ENCODE measurements at places on chromosomes 16 and 17. TPM values are rescaled to one million over a fixed set of nuclear protein-coding genes. Genes with fewer than 3 reads are reported as not detected.

DNA sequence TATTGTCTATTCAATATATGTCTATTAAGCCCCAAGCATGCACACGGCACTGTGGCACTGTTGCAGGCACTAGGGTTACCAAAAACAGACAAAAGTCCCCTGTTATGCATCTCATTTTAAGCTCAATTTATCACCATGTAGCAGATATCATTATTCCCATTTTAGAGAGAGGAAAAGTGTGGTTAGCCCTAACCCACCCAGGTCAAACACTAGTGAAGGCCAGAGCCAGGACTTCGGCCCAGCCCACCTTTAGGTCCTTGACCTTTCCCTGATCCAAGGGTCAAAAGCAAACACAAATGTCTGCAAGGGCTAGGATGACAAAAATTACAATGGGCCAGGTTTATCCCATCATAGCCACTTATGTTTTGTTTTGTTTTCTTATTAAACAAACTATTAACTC lies 130.3 kb upstream of the NUDT7 start:
- DNase-seq, result no peak

- no peak for DNase-seq
Measured at GRCh38 chr17:74414510-74414909, 17.4 kb upstream of the GPRC5C start.

The ZNF778 gene
- 11.6 TPM for total RNA-seq

DNA sequence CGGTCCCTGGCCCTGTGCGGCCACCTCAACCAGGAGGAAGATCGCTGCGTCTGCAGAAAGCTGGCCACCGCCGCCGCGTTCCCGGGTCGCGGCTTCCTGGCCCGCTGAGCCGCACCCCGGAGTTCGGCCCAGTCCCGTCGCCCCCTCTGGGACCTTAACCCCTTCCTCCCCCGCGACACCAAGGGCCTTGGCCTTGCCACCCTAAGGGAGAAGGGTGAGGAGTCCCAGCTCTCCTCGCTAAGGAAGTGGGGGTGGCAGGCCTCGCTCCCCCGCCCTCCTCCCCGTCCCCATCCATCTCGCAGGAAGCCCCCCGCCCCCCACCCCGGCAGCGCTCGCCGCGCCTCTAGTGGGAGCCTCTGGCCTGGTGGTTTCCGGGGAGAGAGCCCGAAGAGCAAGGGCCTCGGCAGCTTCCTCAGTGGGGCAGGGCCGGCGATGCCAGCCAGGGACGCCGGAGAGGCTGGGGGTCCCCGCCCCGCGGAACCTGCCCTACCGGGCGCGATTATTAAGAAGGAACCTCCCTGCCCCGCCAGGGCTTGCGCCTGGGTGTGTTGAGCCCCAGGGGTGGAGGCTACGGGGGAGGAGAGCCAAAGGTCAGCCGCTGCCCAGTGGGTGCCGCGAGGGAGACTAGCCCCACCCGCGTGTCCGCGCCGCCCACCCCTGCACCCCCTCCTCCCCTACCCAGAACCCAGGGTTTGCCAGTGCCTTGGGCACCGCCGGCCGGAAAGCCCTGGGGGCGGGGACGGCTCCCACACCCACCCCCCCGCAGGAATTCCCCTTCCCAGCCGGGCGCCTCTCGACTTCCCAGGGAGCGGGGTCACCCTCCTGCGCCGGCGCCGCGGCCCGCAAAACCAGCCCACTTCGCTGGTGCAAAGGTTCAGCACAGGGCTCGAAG lies 6.8 kb downstream of the CBX4 start:
- DNase-seq, result no peak

GRCh38 chr16:5508371-5508770 lies 410.8 kb upstream of the EEF2KMT start:
- no peak for DNase-seq

The OR1E1 gene
- total RNA-seq, result not detected

The CCL15 gene
- total RNA-seq, result not detected

DNA sequence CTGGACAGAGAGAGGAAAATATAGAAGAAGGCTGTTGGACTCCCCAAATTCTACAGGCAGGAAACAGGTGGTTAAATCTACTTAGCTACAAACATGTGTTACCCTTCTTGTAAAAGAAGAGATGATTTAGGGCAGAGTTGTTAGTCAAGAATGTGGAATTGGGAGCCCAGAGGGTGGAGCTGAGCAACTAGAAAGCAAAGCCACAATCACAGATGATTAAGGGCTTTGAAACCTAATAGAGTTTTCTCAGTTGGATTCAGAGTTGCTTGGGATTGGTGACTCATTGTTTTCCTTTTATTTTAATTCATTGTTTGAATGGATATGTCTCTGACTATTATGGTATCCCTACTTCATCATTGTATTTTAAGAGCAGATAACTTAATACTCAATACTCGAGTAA lies 6.2 kb downstream of the ACSM5 start:
- DNase-seq, result no peak

DNA sequence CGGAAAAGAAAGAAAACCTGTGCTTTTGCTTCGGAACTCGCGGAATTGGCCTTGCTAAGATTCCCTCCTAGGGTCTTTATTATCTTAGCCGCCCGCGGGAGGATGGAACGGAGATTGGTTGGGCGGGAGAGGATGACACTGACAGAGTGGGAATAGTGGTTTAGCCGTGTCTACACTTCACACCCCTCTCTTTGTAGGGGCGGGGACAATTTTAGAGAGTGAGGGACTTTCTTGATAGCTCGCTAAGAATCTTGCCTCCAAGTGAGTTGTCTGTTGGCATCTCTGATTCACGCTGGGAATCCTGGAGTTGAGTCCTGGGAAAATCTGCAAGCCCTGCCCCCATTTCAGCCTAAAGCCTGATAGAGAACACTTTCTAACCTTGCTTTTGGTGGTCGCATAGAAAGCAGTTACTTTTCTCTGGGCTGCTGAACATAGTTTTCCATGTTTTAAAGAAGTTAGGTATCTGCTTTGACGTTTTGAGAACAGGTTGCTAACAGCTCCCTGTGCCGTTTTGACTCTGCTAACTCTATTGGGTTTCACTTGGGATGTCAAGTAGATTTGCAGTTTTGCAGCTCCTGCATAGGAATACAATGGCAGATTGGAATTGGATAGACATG lies 697 bp downstream of the NOL11 start:
- DNase-seq, result no peak

DNA sequence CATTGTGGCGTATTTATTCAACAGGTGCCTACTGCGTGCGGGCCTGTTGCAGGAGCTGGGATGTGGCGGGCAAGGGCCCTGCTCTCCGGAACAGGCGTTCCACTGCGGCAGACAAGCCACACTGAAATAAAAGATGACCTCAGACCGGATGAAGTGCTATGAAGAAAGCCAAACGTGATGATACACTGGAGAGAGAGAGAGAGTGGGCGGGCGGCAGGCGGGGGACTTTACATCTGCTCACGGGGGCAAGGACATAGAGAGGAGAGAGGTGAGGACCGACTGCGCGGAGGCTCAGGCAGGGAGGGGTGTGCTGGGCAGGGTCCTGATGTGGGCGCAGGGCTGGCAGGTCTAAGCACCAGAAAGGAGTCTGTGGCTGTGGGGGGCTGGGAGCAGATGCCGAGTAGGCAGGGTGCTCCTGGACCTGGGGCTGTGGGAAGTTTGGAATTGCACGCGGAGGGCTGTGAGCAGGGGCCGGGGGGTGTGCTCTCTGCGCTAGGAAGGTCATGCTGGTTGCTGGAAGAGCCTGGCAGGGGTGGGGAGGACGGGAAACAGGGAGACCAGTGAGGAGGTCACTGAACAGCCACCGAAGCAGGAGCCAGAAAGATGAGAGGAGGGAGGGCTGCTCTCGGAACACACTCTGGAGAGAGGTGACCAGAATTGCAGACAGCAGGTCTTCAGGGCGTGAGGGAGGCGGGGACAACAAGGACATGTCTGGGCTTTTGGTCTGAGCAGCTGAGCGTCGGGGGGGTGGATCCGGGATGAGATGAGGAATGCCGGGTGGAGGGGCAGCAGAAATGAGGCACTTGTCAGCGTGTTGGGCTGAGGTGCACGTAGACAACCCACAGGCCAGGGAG lies 9.9 kb downstream of the MXRA7 start:
- no peak for DNase-seq

- no peak for DNase-seq
Measured at GRCh38 chr16:54326266-54326662, 39.7 kb upstream of the IRX3 start.

The DNAH2 gene
- total RNA-seq, result 2.8 TPM

The TBC1D3H gene
- total RNA-seq, result not detected

GRCh38 chr17:43010667-43011308 lies 4.2 kb downstream of the IFI35 start:
- DNase-seq, result no peak

GRCh38 chr17:50107790-50108414 lies 12.8 kb downstream of the PDK2 start:
- DNase-seq, result no peak

DNA sequence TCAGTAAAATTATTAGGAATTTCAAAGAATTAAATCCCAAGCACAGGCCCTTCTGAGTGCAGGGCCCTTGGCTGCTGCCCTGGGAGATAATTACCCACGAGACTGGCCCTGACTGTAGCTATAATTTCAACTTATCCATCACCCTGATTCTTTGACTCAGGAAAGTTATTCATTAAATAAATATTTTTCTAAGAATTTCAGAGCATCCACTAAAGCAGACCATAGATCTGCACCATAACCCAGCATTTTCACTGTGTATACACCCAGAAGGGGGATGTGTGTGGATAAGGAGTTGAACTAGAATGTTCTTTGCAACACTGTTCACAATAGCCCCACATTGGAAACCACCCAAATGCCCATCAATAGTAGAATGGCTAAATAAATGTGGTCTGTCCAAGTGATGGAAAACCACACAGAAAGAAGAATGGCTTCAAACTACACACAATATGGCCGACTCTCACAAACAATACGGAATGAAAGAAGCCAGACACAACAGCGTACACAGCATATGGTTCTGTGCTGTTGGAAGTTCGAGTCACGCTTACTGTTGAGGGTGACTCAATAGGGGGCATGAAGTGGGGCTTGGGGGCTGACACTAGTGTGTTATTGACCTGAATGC lies 33.9 kb upstream of the MEAK7 start:
- DNase-seq, result peak; percentile 56

The SLC7A5 gene
- total RNA-seq, result 22.2 TPM

GRCh38 chr17:59814685-59815084 lies 78.1 kb downstream of the TUBD1 start:
- DNase-seq, result no peak

DNA sequence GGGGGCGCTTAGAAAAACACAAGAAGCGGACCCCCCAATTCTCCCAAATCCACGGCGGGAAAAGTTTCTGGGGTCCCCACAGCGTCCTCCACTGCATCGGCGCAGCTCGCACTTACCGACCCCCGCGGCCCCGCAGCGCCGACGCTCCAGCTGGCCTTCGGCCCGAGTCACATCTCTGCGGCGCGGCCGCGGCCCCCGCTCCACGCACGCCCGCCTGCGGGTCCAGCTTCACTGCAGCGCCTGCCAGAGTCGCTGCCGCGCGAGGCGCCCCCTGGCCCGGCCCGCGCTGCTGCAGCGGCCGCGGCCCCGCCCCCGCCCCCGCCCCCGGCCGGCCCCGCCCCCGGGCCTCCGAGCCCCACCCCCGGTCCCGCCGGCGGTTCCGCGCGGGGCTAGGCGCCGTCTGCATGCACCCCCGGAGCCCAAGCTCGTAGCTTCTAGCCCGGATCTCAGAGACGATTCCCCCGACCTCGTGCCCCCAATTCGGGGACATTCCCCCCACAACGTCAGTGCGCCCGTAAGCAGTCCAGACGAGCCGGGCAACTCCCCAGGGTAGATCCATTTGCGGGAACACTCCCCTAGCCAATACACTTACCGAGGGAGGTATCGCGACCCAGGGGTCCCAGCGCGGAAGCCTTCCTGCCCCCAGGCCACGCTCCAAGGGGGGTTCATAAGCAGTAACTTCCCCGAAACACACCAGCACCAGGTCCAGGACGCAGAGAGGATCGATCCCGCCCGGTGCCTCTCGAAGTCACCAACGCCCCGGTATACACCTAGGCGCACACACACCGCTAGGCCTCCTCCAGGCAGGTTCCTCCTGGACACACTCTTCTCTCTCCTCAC lies at the start of gene GPRC5B:
Gene GPRC5B (minus strand): TSS at position 238 of the 840 bp plus-strand sequence. CDS start 12,003 bp downstream, outside the sequence.
- DNase-seq, result no peak

- no peak for DNase-seq
Measured at GRCh38 chr17:50609380-50610074, 25.2 kb upstream of the ABCC3 start.

- DNase-seq, result no peak
Measured at GRCh38 chr16:10922328-10923145, 19.7 kb downstream of the DEXI start.

The PYCARD gene
- 10.6 TPM for total RNA-seq

GRCh38 chr16:89052191-89052889 lies 41.3 kb upstream of the ACSF3 start:
- DNase-seq, result no peak

The AIPL1 gene
- total RNA-seq, result not detected

The SYNGR3 gene
- total RNA-seq, result 20.1 TPM

GRCh38 chr16:89534252-89534756 lies 26.1 kb downstream of the SPG7 start:
- peak; percentile 16 for DNase-seq

GRCh38 chr17:3972281-3972731 lies 8.1 kb upstream of the ATP2A3 start:
- DNase-seq, result no peak

DNA sequence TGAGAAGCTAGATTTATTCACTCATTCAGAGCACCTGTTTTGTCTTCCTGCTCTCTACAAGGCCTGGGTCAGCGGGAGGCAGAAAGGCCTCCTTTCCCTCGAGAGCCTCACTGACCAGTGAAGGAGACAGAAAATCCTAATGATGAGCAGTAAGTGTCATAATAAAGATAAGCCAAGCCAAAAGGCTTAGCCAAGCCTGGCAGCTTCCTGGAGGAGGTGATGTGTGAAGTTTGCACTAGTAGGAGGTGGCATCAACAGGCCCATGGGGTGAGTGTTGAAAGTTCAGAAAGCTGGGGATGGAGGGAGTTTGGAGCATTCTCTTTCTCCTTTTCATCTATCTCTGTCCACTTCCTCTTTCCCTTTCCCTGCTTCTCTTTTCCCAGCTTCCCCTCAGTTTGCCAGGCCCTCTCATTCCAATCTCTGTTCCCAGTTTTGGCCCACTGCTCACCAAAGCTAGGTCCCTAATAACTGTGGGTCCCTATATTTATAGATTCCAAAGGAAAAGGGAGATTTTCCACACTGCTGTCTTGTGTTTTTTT lies 16.5 kb upstream of the SPNS3 start:
- DNase-seq, result no peak
